ENCODE measurements at places on chromosomes 7 and 10.

GRCh38 chr10:103476046-103476768 lies 2.8 kb downstream of the CALHM3 start:
- no peak for DNase-seq

GRCh38 chr7:72127136-72127535 lies 285.0 kb downstream of the CALN1 start:
- no peak for DNase-seq

DNA sequence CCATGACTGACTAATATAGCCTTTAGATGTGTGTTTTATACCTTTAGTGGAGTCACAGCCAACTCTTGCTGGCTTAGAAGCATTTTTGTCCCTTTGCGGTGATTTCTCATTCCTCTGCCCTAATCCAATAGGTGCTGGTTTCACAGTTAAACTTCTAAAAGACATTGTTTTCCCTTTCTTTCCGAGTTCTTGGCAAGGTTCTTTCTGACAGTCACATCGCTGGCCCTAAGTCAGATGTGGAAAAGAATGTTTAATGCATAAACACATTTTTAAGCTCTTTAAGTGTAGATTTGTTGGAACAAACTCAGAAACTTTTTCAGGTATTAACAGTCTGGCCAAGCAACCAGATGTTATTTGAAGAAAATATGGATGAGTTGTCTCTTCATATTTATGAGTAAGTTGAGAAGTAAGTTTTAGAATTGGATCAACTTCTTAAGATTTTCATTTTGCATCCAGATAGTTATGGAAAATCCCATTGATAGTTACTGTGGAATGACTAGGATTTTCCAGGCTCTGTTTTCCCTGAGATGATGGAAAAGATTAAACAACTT lies 4.1 kb downstream of the EPDR1 start:
- no peak for DNase-seq

DNA sequence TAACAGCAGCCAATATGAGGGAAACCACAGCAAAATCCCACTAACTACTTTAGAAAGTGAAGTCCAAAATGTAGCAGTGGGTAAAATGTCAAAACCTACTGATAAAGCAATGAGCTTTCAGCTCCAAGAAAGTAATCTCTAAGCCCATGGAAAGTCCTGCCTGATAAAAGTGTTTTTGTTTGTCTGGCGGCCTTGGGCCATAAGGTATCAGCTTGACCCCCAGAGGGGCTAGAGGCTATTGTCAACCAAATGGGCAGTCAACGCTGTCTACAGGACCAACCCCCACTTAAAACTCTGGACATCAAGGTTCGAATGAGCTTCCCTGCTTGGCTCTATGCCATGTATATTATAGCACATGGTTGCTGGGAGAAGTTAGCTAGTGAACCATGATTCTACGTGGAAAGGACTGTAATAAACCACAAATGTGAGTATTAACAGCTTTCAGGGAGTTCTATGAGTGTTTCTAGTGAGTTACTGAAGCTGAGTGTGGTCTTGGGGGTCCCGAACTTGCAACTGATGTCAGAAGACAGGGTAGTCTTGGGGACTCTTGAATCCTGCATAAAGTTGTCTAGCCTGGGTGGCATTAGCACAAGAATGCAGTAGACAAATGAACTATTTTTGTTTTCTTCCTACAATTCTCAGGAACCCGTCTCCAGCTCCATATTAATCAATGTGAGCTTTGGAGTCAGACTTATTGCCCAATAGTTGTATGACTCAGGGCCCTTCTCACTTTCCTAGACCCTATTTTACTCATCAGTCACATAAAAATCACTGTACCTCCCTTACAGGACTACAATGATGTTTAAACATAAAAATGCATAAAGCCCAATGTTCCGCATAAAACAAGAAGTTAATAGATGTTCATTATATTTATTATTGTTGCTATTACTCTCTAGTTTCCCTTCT lies 164.9 kb downstream of the DGKI start:
- DNase-seq, result no peak

- DNase-seq, result no peak
These were observed 177.2 kb downstream of the BUB3 start for GRCh38 chr10:123331438-123331837.

GRCh38 chr10:131647789-131648188 lies 253.0 kb upstream of the PPP2R2D start:
- DNase-seq, result no peak

DNA sequence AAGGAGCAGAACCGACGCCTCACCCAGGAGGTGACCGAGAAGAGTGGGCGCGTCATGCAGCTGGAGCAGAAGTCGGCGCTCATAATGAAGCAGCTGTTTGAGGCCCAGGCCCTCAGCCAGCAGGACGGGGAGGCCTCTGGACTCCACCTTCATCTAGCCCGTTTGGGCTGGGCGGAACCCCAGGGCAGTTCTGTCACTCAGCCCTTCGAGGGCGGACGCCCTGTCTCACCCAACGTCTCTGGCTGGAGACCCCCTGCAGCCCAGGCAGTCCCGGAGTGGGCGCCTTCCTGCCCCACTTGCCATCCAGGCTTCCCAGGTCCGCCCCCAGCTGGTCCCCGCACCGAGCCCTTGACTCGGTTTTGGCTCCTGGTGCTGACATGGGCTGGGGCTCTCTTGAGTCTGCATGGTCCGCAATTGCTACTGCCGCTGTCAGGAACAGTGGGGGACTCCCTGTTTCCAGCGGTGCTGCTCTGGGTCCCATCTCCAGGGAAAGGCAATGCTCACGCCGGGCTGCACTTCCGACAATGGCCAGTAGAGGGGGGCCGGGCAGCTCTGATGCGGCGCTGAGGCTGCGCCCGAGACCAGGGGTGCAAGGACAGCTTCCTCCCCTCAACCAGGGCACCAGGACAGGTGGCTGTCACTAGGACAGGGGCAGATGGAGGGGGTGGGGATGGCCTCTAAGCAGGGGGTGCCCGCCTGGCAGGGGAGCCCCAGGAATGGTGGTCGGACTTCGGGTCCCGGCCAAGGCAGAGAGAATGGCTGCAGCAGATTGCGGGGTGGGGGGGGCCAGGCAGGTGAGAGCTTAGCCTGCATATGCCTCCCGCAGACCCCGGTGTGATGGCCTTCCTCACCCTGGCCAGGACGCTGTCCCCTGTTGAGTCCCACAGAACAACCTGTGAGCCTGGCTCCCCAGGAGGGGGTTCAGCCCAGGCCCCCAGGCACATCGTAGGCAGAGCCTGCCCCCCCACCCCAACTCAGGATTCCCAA lies 71.2 kb upstream of the KCTD7 start:
- DNase-seq, result no peak

DNA sequence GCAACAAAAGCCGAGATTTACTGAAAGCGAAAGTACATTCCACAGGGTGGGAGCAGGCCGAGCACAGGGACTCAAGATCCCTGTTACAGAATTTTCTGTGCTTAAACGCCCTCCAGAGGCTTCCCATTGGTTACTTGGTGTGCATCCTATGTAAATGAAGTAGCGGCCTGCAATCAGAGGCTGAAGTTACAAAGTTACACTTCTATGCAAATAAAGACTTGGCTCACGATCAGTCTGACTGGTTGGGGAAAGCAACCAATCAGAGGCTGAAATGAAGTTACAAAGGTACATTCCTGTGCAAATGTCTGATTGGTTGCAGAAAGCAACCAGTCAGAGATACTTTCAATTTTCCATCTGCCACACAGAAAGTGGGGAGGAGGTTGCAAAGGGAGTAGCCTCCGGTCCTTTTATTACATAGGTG lies 4.1 kb downstream of the ACBD7 start:
- peak; percentile 86 for DNase-seq

- no peak for DNase-seq
These were observed 5.7 kb upstream of the TAS2R40 start for GRCh38 chr7:143216151-143216550.

DNA sequence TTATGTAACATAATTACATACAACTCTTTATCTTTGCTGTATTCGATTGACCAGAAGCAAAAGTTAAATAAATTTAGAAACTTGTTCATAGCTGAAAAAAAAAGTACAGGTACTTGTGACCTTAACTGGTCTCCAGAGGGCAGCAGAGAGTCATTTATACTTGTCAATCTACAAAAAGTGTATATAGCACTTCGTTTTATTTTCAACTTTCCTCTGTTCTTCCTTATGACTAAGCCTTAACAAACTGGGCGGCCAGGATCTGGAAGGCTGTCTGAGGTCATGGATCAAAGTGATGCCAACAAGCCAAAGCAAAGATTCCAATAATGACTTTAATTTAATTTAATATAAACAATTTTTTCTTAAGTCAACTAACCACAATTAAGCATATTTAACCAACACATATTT lies 29.8 kb downstream of the C10orf67 start:
- peak; percentile 16 for DNase-seq

DNA sequence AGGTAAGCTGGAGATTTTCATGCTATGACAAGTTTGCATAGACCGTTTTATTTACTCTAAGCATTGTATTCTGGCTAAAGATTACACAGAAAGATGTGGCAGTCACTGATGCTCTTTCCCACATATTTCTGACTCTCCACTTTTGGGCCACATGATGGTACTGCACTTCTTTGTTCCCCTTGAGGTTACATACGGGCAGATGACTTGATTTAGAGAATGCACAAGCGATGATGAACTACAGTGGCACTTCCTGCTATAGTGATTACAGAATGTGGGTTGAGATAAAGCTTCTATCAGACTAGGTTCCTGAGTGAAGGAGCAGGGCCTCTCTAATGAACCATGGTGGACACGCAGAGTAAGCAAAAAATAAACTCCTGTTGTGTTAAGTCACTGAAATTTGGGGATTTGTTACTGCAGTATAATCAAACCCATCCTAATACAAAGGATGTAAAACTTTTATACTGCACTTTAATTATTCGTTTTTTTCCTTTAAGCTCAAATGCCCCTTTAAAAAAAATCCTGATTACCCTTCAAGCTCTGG lies 177.9 kb downstream of the TAX1BP1 start:
- DNase-seq, result no peak

DNA sequence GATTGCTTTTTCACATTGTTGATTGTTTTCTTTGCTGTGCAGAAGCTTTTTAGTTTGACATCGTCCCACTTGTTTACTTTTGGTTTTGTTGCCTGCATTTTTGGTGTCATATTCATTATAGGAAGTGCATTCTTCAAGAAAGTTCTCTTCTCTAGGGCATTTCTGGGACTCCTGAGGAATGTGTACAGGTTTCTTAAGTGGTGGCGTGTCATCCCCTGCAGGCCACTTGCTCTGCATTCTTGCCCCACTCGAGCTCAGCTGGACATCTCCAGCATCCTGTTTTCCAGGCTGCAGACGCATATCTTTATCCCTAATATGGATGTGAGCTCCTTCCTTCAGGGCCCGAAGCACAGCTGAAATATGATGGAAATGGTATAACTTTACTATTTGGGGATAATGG lies 255.6 kb upstream of the HABP2 start:
- DNase-seq, result no peak

- DNase-seq, result no peak
These were observed 248.3 kb downstream of the PHF14 start for GRCh38 chr7:11221984-11222383.

GRCh38 chr10:69049566-69049961 lies 38.3 kb upstream of the SRGN start:
- no peak for DNase-seq

- DNase-seq, result no peak
These were observed 173.2 kb downstream of the RTKN2 start for GRCh38 chr10:62095181-62096122.

GRCh38 chr10:22460531-22461403 lies 115.5 kb downstream of the SPAG6 start:
- no peak for DNase-seq

DNA sequence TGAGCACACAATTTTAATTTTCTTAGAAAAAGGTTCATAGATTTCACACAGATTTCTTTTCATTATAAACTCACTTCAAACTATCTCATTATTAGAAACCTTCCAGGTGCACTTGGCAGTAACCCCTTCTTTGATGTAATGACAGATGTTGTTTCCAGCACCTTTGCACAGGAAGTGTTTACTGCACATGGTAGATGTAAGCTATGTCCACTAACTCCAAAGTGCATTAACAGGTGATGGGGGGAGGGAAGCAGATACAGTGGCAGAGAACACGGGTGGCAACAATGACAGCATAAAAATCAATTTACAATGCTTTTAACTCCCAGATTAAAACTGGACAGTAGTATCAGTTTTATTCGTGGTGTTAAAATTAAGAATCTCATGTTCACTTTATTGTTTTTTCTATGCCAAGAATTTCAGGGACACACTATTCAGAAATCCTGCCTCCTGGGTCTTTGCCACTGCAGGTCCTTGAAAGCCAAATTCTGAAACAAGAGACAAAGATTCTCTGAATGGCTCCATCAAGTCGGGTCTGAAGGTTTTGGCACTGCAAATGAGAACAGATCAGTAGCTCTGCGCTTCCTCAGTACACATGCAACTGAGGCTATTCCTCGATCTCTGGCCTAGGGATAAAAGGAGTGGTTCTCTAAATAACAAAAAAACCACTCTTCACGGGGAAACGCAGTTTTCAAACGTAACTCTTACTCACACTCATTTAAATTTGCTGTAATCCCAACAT lies 187.7 kb downstream of the JAZF1 start:
- no peak for DNase-seq

DNA sequence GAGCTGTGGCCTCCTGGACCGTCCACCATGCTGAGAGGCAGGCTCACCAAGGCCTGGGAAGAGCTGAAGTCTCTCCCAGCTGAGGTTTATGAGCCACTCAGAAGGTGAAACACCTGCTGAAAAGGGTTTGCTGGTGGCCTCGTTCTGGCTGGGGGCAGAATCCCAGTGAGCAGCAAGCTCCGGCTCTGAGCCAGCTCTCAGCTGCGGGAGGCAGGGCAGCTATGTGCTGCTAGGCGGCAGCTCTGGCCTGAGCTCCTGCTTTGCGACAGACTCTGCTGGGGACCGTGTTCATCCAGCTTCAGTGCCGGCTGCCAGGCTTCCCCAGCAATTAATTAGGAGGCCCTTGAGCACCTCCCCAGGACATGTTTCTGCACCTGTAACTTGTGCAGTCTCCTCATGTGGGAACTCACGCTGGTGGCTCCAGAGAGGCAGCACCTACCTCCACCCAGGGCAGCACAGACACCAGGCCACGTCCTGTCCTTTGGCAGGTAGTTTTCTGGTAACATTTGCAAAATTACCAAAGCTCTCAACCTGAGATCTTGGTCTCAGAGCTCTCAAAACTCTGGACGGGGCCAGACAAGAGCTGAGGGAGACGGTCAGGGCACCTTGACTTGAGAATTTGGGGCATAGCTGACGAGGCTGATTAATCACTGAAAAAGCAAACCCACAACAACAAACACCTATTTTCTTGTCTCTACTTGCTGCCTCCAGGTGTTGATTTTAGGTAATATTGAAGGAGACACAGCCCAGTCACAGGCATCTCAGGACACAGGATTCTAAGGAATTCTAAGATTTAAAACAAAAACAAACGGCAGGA lies 185.0 kb downstream of the TCERG1L start:
- no peak for DNase-seq
